ENCODE measurements at places on chromosomes 7 and 10.
A peak's percentile ranks its signal among the peaks of the same experiment; 100 is the strongest.

GRCh38 chr10:21552638-21553037 is 18.6 kb downstream of the MLLT10 start:
- DNase-seq, result no peak

- no peak for DNase-seq
Observed at GRCh38 chr7:159098811-159099655, 45.6 kb downstream of the VIPR2 start.

- no peak for DNase-seq
Observed at GRCh38 chr7:36228039-36228438, 75.0 kb downstream of the EEPD1 start.

DNA sequence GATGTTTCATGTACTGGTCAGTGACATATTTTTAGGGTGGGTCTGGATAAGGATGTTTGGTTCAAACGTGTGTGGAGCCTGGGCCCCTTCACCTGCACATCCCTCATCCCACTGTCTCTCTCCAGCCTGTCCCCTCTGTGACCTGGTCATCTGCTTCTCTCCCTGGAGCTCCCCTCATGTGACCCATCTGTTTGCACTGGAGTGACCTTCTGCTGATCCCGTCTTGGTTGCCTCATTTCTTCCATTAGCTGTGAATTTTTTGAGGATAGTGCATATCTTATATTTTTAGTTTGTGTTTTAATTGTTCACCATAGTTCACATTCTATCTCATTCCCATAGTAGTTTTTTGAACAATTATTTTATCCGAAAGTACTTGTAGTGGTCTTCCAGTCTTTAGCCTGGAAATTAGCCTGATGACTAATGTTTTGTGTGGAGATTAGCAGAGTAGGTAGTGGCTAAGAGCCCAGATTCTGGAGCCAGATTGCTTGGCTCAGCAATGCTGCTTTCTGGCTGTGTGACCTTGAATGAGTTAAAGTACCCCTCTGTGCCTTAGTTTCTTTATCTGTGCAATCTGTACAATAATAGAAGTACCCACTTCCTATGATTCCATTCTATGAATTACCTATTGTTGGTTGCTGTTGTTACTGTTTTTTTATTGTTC is 224.5 kb downstream of the LRMDA start:
- DNase-seq, result peak; percentile 32

DNA sequence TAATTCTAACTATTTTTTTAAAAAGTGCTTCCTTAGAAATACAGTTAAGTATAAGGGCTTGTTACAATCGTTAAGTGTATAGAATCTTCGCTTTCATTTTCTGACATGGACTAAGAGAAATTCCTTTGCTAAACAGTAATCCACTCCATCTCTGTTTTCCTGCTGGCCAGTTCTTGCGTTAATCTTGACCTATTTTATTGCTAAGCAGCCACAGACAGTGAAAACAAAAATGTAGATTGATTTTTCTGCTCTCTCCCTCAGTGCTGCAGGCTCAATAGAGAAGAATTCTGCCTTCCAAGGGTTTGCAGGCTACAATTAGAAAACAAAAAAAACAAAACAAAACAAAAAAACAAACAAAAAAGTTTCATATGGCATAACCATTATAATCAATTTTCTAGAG is 310.4 kb upstream of the ADARB2 start:
- DNase-seq, result no peak

DNA sequence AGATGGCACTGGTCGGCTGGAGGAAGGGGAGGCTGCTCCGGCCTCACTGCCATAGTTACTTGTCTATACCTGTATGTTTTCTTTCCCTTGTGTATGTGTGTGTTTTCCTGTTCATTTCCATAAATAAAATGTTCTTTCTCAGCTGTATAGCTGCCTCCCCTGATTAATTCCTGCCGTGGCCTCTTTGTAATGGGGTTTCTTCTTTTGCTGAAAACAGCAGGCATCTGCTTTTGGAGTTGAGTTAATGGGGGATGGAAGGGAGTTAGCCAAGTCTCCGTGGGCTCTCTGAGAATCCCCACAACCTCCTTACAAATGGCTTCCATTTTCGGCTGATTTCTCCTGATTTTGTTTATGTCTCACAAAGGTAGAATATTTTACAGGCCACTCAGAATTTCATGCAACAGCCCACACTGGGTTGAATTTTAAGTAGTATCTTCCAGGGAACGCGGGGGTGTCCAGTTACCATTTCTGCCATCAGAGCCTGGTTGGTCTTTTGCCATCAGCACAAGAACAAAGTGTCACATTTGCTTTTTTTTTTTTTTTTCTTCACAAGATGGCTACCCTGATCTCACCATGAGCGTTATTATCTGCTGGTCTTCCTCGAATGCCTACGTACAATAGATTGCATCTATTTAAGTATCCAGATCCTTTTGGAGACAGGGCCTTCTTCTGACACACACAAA is 88.1 kb upstream of the NRP1 start:
- no peak for DNase-seq

GRCh38 chr7:32582036-32582435 is 86.7 kb downstream of the AVL9 start:
- no peak for DNase-seq

- no peak for DNase-seq
Observed at GRCh38 chr10:4684434-4684833, 141.6 kb upstream of the AKR1E2 start.

DNA sequence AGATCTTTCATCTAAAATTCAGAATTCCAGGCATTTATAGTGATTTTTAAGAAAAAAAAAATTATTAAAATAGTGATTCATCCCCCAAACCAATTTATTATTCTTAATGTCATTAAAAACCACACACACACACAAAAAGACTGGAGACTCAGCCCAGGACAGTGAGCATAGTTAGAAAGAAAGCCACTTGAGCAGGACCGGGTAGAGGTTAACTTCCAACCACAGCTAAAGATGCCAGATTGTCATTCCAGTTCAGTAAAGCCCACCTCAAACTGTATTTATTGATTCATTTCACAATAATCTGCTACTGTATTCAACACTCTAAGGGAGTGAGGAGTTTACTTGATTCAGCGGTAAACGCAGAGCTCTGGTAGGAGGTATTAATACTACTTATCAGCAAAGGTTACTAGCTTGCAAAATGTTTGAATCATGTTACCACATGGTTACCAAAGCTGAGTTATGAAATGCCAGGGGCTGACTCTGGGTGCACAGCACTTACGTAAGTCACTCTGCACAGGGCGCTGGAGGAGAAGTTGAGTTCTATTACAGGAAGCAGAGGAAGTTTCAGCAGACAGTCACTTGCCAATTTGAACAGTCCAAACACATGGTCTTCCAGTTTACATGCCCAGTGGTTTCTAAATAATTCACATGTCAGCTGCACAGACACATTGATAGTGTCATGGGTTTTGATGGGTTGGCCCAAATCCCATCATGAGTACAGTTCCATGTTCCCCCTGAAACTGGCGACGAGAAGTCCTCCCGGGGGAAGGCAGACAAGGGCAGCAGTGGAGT is 64.6 kb downstream of the KLF6 start:
- DNase-seq, result peak; percentile 95

DNA sequence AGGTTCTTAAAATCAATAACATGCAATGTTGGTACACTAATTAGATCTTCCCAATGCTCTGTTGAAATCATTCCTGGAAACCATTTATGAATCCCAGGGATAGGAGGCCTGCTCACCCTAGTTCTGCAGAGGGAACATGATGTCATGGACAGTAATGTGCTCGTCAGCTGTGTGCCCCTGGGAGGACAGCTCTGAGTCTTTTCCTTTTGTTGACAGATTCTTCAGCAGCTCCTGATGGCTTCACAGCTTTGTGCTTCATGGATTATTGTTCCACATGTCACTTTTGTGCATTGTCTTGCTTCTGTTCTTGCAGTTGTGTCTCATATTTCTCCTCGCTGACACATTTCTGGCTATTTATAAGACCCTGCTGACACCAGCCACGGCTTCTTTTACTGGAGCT is 367.5 kb downstream of the CCSER2 start:
- DNase-seq, result no peak

- DNase-seq, result peak; percentile 73
Observed at GRCh38 chr7:139871331-139871730, 42.3 kb downstream of the TBXAS1 start.

DNA sequence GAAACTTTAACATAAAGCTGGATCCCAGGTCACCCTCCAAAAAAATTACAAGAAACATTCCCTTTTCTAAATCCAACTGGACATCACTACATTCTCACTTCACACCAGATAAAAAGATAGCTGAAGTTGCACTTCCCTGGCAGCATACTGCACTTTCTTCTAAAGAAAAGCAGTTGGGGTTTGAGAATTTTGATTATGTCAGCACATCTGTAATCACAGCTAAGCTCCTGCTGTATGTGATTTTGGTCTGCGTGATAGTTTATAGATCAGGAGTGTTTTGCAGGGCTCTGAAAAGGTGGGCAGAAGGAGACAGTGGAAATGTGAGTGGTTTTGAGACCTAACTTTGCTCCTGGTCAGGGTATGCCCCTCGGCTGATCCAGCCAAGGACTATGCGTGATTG is 199.1 kb upstream of the AKR1E2 start:
- no peak for DNase-seq

- no peak for DNase-seq
Observed at GRCh38 chr10:128373071-128373749, 247.0 kb upstream of the MKI67 start.

GRCh38 chr10:89346405-89347254 is 18.8 kb downstream of the IFIT3 start:
- peak; percentile 64 for DNase-seq

DNA sequence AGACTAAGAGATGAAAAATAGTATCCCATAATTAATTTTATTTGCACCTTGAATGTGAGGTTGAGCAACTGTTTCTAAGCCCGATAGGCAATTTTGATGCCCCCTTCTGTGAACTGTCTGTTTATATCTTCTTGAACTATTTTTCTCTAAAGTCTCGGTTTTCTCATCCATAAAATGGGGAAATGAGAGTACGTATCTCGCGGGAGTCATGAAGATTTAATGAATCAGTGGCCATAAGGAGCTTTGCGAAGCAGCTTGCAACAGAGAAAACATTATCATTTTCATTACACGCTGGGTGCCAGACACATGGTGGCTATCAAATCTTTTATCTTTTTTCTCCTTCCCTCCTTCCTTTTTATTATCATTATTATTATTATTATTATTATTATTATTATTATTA is 108.1 kb upstream of the CARD11 start:
- no peak for DNase-seq

GRCh38 chr10:88152728-88153133 is 289.3 kb downstream of the PTEN start:
- peak; percentile 99 for DNase-seq

GRCh38 chr10:125084191-125084613 is 76.2 kb downstream of the CTBP2 start:
- peak; percentile 74 for DNase-seq

DNA sequence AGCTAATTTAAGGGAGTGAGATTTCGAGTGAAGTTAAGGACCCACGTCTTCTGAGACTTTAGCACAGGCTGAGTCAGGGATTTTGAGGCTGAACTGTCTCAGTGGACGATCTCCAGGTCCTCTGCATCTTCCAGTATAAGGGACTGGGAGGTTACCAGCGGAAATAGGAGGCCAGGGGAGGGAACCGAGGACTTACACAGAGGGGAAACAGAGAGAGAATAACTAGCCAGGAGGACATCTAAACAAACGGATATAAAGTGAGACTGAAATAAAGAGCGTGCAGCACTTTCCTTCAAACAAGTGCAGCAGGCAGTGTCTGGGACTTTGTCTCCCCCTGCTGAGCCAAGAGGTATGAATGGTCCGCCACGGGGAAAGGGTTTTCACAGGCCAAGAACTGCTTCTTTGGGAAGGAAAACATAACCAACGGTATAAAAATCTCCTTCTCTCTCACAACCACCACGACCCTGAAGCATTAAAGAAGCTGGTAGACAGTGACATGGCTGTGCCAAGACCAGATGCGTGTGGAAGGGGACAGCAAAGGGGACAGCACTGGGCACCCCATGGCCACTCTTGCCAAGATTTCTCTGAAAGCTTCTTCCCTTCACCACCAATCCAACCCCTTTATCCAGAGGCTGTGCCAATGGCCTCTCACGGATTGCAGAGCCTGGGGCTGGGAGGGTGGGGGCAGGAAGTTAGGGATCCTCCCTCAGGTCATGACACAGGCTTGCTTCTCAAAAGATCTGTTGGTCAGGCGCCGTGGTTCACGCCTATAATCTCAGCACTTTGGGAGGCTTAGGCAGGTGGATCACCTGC is 72.0 kb downstream of the SLC37A3 start:
- DNase-seq, result peak; percentile 62

GRCh38 chr7:77199013-77199966 is at the start of gene FGL2:
Gene FGL2 (minus strand): TSS chr7:77199819. CDS start chr7:77199793, 26 bp downstream.
- DNase-seq, result peak; percentile 27

DNA sequence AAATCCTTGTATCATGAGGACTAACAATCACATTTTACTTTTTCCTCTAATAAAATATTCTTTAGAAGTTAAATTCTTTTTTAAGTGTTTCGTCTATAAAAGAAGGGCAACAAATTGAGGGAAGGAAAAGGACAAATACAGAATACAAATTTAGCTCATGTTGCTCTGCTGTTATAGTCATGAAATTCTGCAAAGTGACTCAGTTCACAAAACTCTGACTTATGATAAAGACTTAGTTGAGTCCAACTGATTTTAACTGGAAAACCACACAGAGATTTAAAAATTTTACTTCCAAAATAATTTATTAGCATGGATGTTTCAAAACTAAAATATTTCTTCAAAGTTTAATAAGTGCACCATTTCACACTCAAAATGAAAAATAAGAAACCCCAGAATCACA is 75.0 kb upstream of the GPR22 start:
- peak; percentile 14 for DNase-seq

All from fibroblast of gingiva (primary cell).